ENCODE measurements at places on chromosomes 3 and 15.

- peaks cover 6% of the 10 kb centered on the region for H3K36me3 ChIP-seq
- no peak for DNase-seq
- no peak overlapping the region for H3K27ac ChIP-seq
- H3K4me3 ChIP-seq, result no peak overlapping the region
- H3K27me3 ChIP-seq, result peaks cover 2% of the 10 kb centered on the region
- no peaks in the 10 kb centered on the region for H3K4me1 ChIP-seq
These were observed 113.2 kb upstream of the TP63 start for GRCh38 chr3:189517981-189518380.

GRCh38 chr3:58666683-58667082, at the start of gene FAM3D:
TSS of gene FAM3D (minus strand) at chr3:58666774. CDS start at chr3:58655563, 11,211 bp downstream.
- peaks cover 20% of the 10 kb centered on the region for H3K4me1 ChIP-seq
- no peak within 1 kb of the TSS for H3K4me3 ChIP-seq
- DNase-seq, result no peak
- no peaks in the 10 kb centered on the region for H3K36me3 ChIP-seq

DNA sequence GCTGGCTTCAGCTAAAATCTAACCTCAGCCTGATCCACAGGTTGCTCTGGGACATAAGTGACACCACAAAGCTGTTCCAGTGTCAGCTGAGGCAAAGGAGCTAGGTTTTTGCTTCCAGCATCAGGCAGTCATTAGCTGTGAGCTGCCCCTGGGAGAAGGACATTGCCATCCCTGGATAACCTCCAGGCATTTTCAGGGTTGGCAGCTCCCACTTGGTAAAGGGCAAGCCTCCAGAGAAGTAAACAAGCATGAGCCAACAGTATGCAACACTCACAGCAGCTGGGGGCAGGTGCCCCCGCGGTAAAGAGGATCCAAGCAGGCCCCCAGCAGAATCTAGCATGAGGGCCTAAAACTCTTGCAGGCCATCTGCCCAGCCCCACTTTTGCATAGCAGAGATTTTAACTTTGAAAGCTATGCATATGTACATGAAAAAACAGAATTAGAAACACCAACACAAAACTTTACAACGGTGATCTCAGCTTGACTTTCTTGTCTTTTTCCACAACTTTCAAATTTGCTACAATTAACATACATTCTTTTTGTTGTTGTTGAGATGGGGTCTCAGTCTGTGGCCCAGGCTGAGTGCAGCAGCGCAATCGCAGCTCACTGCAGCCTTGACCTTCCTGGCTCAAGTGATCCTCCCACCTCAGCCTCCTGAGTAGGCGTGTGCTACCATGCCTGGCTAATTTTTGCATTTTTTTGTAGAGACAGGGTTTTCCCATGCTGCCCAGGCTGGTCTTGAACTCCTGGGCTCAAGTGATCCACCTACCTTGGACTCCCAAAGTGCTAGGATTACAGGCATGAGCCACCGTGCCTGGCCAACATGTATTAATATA, 83.8 kb upstream of the TPM1 start:
- peak overlapping the region; percentile 59 for H3K27ac ChIP-seq
- no peak for DNase-seq
- H3K4me1 ChIP-seq, result peaks cover 5% of the 10 kb centered on the region
- no peak overlapping the region for H3K4me3 ChIP-seq
- H3K36me3 ChIP-seq, result no peaks in the 10 kb centered on the region

DNA sequence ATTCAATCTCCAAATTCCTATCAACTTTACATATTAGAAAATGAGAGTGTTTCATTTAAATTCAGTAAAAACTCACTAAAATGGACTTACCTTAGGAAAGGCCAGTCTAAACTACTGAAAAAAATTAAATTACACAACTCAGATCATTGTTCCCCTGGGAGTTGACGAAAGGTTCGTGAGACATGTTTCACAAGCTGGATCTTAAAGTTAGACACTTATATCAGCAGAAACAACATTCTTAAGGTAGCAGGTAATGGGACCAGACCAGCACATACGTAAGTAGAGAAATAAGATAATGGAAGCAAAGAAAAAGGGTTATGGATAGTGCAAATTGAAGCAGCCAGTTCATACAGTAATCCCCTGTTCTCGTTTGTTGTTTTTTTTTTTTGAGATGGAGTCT, 8.9 kb downstream of the RFX7 start:
- H3K4me3 ChIP-seq, result no peak overlapping the region
- H3K27me3 ChIP-seq, result no peaks in the 10 kb centered on the region
- H3K4me1 ChIP-seq, result peaks cover 11% of the 10 kb centered on the region
- H3K36me3 ChIP-seq, result peaks cover 84% of the 10 kb centered on the region
- DNase-seq, result no peak

DNA sequence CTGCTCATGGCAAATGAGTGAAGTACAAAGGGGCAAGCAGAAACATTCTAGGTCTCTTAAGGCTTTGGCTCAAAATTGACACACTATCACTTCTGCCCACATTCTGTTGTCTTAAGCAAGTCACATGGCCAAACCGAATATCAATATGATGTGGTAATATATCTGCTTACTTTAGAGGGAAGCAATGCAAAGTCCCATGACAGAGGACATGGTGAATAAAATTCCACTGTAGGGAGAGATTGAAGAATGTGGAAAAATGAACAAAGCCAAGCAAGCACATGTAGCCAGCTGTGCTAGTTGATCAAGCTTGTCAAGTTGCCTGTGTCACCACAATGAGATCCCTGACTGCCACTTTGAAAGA, 11.2 kb upstream of the TBC1D5 start:
- H3K27me3 ChIP-seq, result no peaks in the 10 kb centered on the region
- no peak overlapping the region for H3K27ac ChIP-seq
- no peaks in the 10 kb centered on the region for H3K36me3 ChIP-seq
- DNase-seq, result no peak

DNA sequence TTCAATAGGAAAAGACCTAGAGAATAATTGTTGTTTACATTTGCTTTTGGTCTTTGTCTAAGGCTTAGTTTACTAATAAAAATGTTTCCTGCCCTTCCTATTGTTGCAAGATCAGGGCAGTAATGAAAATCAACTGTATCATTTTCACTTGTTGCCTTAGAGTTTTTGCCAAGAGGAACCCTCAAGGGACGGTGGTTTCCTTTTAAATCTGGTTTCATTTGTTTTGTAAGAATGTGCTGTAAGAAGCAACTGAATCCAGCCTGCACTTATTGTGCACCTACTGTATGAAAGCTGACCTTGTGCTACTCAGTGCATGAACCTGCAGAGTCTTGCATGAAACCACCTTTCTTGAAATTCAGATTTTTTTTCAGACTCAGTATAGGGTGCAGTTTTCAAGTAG, 5.3 kb downstream of the IGF1R start:
- no peak for DNase-seq
- no peak overlapping the region for H3K27ac ChIP-seq
- no peak overlapping the region for H3K4me3 ChIP-seq
- peaks cover 27% of the 10 kb centered on the region for H3K4me1 ChIP-seq
- peaks cover 32% of the 10 kb centered on the region for H3K27me3 ChIP-seq
- no peaks in the 10 kb centered on the region for H3K36me3 ChIP-seq

GRCh38 chr15:101391431-101391830, 96.4 kb upstream of the SNRPA1 start:
- no peaks in the 10 kb centered on the region for H3K27me3 ChIP-seq
- no peaks in the 10 kb centered on the region for H3K36me3 ChIP-seq
- H3K4me3 ChIP-seq, result no peak overlapping the region
- no peaks in the 10 kb centered on the region for H3K4me1 ChIP-seq
- DNase-seq, result no peak
- H3K27ac ChIP-seq, result no peak overlapping the region

DNA sequence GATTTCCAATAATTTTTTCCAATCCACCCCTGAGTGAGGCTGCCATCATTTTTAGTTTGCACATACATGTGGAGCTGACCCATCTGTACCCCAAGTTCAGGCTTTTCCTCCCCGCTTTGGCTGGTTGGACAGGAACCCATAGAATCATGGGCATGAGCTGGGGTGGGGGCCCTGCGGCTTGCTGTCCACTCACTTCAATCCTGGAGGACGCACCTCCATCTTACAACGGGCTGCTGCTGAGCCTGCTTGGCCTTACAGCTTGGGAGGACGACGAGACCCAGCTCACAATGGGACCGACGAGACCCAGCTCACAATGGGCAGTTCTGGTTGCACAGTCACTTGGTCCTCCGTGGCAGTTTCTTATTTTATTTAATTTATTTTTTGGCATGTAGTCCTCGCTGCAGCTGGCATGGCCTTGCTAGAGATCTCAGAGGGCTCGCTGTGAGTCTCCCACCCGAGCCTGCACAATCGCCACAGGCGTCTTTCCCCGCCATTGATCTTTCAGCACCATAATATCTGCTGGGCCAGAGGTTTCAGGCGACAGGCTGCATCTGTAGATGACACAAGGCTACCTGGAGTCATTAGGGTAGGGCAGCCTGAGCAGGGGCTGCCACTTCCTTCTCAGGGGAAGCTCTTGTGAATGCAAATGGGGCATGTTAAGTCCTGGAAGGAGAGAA, 19.6 kb upstream of the EPHB3 start:
- H3K27me3 ChIP-seq, result peaks cover 83% of the 10 kb centered on the region
- H3K4me3 ChIP-seq, result no peak overlapping the region
- H3K4me1 ChIP-seq, result peaks cover 17% of the 10 kb centered on the region
- no peaks in the 10 kb centered on the region for H3K36me3 ChIP-seq

DNA sequence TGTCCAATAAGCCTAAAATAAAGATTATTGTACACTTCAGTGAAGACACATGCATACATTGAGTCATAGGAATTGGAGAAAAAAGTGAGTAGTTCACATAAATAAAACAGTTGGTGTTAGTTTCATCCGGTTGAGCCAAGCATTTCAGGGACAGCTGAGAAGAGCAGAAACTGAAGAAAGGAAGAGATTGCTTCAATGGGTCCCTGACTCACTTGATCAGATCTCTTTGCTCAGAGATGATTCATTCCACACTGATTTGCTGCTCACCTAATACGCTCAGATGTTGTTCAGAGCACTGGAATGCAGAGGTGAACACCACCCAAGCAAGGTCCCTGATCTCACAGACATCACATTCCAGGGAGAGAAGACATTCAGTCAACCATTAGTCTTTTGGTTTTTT, 93.7 kb downstream of the RAD18 start:
- H3K4me3 ChIP-seq, result no peak overlapping the region
- H3K27me3 ChIP-seq, result no peaks in the 10 kb centered on the region
- H3K36me3 ChIP-seq, result peaks cover 10% of the 10 kb centered on the region
- peaks cover 21% of the 10 kb centered on the region for H3K4me1 ChIP-seq

GRCh38 chr15:53555226-53555625, 204.2 kb downstream of the WDR72 start:
- H3K27ac ChIP-seq, result peak overlapping the region; percentile 83
- H3K27me3 ChIP-seq, result no peaks in the 10 kb centered on the region
- H3K4me1 ChIP-seq, result peaks cover 73% of the 10 kb centered on the region
- no peaks in the 10 kb centered on the region for H3K36me3 ChIP-seq
- DNase-seq, result no peak

GRCh38 chr3:168870892-168871291, 775.2 kb upstream of the GOLIM4 start:
- no peak for DNase-seq
- peaks cover 7% of the 10 kb centered on the region for H3K4me1 ChIP-seq
- no peaks in the 10 kb centered on the region for H3K36me3 ChIP-seq
- no peak overlapping the region for H3K4me3 ChIP-seq
- H3K27ac ChIP-seq, result no peak overlapping the region
- H3K27me3 ChIP-seq, result no peaks in the 10 kb centered on the region

- no peaks in the 10 kb centered on the region for H3K36me3 ChIP-seq
- H3K27me3 ChIP-seq, result peaks cover 10% of the 10 kb centered on the region
- no peaks in the 10 kb centered on the region for H3K4me1 ChIP-seq
- no peak overlapping the region for H3K27ac ChIP-seq
- DNase-seq, result no peak
- H3K4me3 ChIP-seq, result no peak overlapping the region
These were observed 422.6 kb downstream of the AGBL1 start for GRCh38 chr15:86502301-86502700.

GRCh38 chr15:37138591-37139215, 38.4 kb upstream of the MEIS2 start:
- H3K27me3 ChIP-seq, result no peaks in the 10 kb centered on the region
- no peaks in the 10 kb centered on the region for H3K4me1 ChIP-seq
- no peak for DNase-seq
- no peak overlapping the region for H3K27ac ChIP-seq

DNA sequence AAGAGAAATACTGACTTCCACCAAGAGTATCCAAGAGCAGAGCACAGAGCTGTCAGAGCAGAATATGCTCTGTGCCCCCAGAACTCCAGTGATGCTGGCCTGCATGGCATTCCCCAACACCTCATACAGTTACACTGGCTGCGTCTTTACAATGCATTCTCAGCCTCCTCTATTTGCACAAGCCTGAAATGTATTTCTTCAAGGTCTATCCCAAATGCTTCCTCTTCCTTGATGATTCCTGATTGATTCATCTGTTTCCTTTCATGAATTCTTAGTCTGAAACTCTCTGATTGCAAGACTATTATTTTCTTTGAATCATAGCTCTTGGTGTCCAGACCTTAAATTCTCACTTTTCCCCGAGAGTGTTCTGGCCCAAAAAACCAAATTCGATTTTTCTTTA, 664.7 kb downstream of the MECOM start:
- H3K4me3 ChIP-seq, result no peak overlapping the region
- no peaks in the 10 kb centered on the region for H3K27me3 ChIP-seq
- no peak for DNase-seq

DNA sequence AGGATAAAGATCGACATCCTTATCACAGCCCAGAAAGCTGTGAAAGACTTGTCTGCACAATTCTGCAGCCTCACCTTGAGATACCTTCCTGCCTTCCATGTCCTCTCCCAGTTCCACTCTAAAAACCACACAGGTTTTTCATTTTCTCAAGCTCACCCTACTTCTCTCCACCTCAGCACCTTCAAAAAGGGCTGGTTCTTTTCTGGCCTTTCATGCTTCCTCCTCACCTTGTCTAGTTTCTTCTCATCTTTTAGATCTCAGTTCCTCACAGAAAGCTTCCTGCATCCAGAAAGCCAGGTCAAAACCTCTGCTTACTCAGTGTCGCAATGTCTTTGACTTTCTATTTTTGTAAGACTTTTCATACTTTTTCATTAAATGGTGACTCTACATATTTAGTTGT, 140.2 kb upstream of the STT3B start:
- peaks cover 1% of the 10 kb centered on the region for H3K36me3 ChIP-seq
- no peak overlapping the region for H3K27ac ChIP-seq
- peaks cover 8% of the 10 kb centered on the region for H3K4me1 ChIP-seq
- no peak overlapping the region for H3K4me3 ChIP-seq

DNA sequence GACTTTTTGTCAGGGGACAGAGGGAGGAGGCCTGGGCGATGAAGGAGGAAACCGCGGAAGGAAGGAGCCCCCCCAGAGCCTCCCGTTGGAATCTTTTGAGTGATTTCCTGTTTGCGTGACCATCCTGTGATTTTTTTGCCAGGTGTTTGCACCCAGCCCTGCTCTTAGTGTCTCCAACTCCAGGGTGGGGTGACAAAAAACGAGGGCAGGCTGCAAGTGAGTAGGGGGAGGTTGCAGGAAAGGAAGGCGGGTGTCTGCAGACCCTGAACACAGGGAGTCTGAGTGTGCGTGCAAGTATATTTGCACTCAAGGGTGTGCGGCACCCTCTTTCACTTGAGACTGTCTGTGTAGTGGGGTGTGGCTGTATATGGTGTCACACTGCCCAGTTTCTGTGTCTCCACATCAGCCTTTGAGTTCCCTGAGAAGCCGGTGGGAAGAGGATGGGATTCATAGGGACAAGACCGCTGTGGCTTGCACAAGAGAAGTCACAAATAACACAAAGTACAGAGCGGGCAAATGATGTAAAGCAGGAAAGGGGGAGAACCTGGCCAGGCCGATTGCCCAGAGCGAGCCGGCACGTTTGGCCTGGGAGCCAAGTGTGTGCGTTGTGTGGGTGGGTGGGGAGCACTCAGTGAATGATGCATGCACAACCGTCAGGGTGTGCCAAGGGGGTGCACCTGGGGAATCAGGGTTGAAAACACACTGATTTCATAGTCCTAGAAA, 6.6 kb downstream of the ISLR2 start:
- H3K36me3 ChIP-seq, result peaks cover 2% of the 10 kb centered on the region
- H3K4me3 ChIP-seq, result peak overlapping the region; percentile 87
- H3K27me3 ChIP-seq, result peaks cover 62% of the 10 kb centered on the region
- no peak for DNase-seq
- peaks cover 41% of the 10 kb centered on the region for H3K4me1 ChIP-seq

Measured in neural crest cell (in vitro differentiated cells).